ENCODE measurements at places on chromosomes 1 and 21.

GRCh38 chr1:189834813-189835212 lies 642.9 kb downstream of the BRINP3 start:
- no peak for DNase-seq

DNA sequence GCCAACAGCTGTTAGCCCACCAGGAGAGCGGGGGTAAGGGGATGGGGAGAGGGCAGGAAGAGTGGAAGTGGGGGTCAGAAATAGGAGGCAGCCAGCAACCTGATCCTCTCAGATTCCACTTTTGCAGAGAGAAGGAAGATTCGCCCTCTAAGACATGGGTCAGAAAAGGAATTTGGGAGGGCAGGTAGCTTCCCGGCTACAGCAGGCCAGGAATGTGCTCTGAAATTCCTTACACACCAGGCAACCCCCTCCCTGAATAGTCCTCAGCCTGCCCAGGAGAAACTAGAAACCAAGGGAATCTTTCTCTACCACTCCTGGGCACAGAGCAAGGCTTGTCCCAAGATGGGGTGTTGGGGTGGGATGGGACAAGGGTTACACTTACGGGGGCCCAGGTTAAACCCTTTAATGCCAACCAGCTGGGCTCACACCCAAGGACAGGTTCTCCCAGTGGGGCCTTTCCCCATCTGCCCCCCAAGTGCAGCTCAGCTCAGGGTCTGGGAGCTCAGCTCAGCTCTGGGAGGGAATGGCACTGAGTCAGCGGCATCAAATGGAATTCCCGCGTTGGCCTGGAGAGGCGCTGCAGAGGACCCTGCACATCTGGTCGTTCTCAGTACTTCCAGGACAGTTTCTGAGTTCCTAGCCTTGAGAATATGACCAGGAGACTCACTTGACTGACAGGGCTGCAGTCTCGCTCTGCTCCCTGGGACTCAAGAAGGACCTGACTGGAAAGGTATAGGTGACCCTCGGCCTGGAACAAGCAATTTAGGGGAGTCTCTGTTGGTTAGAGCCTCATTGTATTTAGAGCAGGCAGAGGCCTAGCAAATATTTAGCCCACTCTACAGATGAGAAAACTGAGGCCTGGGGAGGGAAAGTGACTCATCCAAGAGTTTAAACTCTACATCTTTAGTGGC lies 761 bp downstream of the TNNT2 start:
- no peak for DNase-seq

DNA sequence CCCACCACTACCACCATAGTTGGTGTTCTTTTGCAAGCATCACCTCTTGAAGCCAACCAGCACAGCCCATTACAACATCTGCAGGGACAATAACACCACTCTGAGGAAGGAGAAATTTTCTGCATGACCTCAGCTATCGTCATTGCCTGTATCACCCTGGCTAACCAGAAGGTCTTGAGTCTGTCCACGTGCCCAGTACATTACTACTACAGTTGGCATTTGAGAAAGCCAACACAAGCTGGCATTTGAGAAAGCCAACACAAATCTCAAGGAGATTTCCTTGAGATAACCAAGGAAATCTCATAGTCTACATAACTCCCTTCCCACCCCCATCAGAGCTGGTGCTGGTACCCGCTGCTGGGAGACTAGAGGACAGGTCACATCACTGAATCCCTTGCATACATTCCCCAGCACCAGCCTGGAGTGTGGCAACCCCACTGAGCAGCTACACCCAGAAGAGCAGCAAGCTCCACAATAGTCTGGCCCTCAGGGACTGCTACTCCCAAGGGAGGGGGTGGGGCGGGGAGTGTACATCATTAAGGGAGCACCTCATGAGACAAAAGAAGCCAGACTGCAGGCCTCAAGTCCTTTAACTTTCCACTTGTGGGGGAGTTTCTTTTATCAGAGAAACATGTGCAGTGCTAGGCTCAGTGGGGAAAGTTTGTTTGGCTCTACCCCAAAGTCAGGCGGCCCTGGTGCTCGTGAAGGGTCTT lies 46.0 kb upstream of the GUCA2A start:
- DNase-seq, result no peak

DNA sequence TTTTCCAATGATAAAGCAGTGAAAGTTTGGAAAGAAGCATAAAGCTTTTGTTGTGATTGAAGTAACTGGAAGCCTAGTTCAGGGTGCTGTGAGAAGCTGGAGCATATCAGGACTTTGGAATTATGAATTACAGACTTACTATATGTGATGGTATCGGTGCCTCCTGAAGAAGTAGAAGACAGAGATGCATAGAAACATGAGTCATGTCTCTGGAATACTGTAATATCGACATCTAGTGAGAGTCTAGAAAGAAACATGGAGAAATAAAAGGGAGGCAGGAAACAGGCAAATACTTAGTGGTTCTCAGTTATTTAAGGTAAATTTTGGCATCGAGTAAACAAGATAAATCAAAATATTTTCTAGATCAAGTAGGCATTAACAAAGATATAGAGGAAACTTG lies 103.0 kb downstream of the CAMTA1 start:
- DNase-seq, result no peak

- DNase-seq, result no peak
Measured at GRCh38 chr1:100087396-100087795, 45.3 kb downstream of the SASS6 start.
